ENCODE measurements at places on chromosomes 12 and 14. TPM values are rescaled to one million over a fixed set of nuclear protein-coding genes. Genes with fewer than 3 reads are reported as not detected.

Gene PARPBP
- polyA plus RNA-seq = 16.0 TPM

DNA sequence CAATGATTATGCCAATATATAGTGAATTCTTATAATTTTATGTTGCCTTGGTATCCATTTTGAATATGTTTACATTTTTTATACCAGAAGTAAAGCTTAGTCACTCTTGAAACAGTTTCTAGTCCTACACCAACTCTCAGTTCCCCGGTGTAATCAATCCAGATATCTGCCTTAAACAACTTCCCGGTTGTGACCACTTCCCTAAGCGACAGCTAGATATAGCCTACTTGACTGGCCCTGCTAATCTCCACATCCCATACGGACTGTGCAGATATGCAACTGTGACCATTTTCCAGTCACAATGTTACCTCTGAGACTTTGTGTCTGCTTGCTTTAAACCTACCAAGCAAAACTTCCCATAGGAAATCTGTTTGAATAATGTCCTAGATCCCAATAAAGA, 1551.5 kb upstream of the SEL1L start:
- no peak for DNase-seq

DNA sequence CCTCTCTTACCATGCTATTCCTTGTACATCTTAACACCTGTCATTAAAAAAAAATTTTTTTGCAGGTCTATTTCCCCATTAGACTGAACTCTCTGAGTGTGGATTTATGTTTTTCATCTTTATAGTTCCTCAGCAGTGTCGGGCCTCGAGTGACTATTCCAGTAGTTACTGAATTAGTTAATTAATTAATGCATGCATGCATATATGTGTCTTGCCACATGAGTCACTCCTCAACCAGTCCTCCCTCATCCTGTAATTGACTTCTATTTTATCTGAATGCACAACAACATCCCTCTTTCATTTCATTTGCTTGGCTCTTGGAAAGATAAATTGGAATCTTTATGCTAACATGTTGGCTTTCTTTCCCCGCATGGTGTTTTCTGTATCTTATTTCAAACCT, 35.6 kb downstream of the ERG28 start:
- no peak for DNase-seq

DNA sequence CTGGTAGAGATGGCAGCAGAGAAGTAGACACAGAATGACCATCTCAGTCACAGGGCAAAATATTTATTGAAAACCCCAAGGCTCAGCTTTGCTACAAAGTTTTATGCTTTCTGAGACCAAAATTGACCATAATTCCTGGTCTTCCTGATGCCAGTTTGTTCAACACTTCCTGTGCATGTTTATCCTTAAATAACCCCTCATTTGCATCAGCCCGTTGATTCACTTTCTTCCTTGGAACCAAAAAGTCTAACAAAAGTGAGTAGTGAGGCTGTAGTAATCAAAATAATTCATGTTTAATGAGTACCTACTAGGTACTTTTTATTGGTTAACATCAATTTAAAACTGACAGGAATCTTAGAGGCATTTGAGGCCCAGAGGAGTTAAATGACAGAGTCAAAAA, 51.7 kb downstream of the TRHDE start:
- DNase-seq = no peak

DNA sequence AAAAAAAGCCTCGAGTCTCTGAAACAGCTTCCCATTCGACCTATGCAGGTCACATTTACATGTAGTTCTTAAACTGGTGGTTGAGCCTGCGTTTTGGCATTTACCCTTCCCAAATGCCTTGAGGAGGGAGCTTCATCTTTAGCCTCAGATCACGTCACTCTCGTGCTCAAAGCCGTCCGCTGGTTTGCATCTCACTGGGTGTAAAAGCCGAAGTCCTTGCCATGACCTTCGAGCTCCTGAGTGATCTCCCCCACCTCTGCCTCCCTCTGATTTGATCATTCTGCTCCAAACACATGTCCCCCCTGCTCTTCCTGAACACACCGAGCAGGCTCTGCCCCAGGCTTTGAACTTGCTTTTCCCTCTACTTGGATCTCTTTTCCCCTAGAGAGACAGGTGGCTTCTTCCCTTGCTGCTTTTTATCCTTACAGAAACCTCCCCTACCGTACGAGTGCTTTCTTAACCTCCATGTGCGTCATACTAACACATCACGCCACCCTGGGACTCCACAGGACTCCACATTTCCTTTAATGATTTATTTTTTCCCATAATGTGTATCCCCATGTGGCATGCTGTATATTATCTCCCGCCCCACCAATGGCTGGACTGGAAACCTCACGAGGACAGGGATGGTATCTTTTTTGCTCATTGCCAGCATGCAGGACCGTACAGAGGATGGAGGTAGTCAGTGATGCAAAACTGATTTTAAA, 610.7 kb downstream of the VRK1 start:
- DNase-seq = no peak

Gene TCL1A
- 0.72 TPM for polyA plus RNA-seq

Gene TAS2R20
- polyA plus RNA-seq = 2.2 TPM

Gene KRT2
- polyA plus RNA-seq = not detected

Gene PTCSC3
- polyA plus RNA-seq = 0.27 TPM

Gene MIPOL1
- polyA plus RNA-seq = 12.2 TPM

Gene NRDE2
- polyA plus RNA-seq = 20.8 TPM

- no peak for DNase-seq
Observed at GRCh38 chr14:99794151-99794780, 1.1 kb downstream of the EML1 start.

DNA sequence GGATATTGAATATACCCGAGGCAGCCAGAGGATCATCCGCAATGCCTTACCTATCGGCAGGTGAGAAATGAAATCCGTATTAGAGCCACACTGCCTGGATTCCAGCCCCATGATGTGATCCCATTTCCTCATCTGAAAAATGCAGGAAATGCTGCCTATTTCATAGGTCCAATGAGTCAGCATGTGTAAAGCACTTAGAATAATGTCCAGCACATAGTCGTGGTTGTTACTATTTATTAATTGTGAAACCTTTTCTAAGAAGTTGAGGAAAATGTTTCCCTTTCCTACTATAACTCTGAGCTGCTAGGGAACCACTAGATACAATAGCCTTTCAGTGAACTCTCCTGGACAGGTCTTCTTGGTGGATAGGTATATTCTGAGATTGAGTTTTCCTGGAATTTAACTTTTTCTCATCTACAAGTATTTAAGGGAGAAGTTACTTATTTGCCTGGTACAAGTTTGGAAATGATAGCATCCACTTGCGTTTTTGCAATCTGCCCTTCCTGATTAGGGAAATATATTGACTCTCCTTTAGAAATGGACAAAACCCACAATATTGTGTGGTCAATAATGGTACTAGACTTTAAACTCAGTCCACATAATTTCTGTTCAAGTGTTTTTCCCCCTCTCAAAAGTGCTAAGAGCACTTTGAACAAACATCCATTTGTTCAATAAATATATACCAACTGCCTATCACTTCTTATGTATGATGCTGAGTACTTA, 12.2 kb downstream of the POLR3B start:
- no peak for DNase-seq

Gene IRAK3
- 3.3 TPM for polyA plus RNA-seq

Gene CELA1
- not detected for polyA plus RNA-seq

DNA sequence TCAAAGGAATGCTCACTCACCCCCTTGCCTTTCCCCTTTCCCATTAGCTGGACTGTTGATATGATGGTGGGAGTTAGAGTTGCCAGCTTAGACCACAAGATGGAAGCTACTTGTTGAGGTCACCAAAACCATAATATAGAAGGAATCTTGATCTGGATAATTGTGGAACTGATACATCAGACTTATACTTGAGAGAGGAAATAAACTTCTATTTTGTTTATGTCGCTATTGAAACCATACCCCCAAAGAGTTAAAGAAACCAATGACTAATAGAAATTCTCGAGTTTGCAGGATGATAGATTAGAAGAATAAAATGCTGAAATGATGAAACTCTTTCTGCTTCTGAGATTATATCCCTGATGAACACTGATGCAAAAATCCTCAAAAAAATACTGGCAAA, 37.9 kb downstream of the TDG start:
- DNase-seq = no peak

Gene PA2G4
- 166 TPM for polyA plus RNA-seq

DNA sequence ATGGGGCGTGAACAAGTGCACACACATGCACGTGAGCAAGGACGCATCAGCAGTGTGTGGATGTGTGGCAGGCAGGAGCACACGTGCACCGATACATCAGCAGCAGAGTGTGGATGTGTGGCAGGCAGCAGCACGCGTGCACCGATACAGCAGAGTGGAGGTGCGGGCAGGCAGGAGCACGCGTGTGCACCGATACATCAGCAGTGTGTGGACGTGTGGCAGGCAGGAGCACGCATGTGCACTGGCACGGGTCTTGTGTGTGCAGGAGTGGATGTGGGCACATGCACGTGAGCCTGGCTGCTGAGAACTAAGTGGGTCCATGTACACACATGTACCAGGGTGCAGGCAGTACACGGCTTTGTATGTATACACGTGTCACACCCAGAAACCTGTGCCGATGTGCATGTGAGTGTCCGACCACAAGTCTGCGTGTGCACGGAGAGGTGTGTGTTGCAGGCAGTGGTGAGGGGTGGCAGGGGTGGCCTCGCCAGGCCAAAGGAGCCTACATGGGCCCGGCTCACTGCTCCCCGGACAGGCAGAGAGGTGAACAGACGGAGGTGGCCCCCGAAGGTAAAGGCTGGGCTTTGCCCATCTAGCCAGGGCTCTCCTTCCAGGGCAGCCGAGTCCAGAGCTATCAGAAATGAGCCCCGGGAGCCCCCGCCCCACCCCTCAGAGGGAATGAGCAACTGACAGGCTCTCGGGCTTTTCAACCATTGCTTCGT, 53.9 kb downstream of the RFLNA start:
- DNase-seq = no peak

Gene GPR137C
- 6.4 TPM for polyA plus RNA-seq

GRCh38 chr12:83622205-83622604, 935.5 kb downstream of the TMTC2 start:
- no peak for DNase-seq

DNA sequence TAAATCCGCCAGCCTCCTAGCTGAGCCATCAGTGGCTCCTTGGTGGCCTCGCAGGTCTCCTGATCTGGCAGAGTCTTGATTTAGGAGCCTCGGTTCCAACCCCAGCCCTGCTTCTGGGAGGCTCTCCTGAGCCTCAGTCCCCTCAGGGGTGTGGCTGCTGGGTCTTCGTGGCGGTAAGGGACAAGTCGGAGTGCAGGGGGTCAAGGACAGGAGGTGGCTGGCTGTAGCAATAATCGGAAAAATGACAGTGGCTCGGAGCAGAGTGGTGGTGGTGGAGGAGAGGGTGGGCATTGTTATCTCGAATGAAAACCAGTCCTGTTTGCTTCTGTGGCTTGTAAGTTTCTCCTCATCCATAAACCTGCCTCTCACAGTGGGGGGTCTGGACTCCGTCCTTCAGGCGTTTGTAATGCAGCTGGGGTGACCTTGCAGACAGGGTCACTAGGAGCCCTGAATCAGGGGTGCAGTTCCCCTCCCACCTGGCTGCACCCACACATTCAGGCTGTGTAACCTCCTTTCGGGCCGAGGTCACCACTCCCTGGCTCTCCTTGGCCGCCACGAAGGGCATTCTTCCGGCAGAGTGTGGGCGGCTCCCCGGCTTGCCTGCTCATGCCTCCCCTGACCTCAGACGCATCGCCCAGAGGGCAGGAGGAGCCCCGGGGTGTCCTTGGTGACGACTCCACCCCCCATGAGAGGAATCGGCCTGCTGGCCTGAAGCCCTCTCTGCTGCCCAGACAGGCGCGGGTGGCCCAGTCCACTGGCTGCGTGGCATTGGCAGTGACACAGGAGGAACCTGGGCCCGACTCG, 8.1 kb downstream of the BCL7A start:
- no peak for DNase-seq

Gene SERPINA10
- 0.29 TPM for polyA plus RNA-seq

- no peak for DNase-seq
Observed at GRCh38 chr12:19829100-19829853, 390.0 kb downstream of the AEBP2 start.

- no peak for DNase-seq
Observed at GRCh38 chr14:61460718-61461611, 139.6 kb downstream of the PRKCH start.

- no peak for DNase-seq
Observed at GRCh38 chr12:71021491-71021890, 101.0 kb upstream of the PTPRR start.

DNA sequence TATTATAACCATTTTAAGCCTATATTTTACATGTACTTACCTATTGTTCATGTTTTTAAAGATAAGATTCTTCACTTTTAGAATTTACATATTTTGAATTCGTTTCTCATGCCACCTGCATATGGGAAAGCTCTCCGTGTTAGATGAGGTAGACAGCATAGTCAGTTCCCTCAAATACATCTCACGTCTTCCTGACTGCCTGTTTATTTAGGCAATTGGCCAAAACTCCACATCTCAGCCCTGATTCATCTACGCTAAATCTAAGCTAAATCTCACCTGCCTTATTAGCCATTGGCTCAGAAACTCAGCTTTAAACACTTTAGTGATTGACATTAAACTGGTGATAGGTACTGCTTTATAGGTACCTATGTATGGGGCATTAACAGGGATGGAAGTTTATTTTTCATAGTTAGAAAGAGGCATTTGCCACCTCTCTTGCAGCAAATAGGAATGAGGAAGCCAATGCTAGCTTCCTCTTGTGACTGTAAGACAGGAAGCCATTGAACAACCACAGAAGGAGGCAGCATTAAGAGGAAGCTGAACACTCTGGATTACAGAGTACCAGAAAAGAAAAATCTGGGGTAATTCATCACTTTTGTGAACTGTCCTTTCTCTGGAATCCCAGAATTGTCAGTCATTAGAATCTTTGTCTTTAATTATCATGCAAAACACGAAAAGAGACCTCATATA, 111.9 kb downstream of the LRFN5 start:
- DNase-seq = no peak

DNA sequence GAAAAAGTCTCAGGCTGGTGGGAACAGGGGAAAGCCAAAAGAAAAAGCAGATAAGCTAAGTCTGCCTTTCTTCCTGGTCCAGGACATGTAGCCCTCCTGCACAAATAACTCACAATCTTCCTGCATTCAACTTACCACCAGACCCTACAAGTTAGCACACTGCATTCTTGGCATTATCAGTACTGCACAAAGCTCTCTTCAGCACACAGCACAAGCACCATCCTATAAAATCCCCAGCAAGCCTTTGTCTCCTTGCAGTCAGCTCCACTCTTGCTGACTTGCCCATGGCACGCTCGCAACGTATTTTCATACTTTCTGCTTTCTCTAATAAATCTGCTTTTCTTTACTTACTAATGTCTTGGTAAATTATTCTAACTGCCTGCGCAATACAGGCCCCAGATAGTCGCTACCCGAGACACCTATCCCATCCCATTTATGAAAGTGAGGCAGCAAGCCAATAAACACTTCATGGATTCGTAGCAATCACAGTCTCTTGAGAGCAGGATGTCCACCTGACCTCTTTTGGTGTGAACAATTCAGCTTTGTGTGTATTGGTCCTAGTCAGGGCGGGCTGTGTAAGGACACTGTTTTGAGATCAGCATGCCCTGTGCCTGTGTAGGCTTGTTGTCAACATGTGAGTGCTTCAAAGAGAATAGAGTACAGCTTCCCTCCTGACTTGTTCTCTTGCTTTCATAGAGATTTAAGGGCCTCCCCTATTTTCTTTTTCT, 49.0 kb downstream of the TMEM117 start:
- DNase-seq = no peak

Measured in left renal pelvis (tissue), 4 donors.